ENCODE measurements at places on chromosomes 3 and 15.

GRCh38 chr3:127723011-127723567 lies 50.3 kb downstream of the ABTB1 start:
- DNase-seq = peak; percentile 25

GRCh38 chr3:56874269-56874668 lies 72.5 kb upstream of the ARHGEF3 start:
- DNase-seq = no peak

DNA sequence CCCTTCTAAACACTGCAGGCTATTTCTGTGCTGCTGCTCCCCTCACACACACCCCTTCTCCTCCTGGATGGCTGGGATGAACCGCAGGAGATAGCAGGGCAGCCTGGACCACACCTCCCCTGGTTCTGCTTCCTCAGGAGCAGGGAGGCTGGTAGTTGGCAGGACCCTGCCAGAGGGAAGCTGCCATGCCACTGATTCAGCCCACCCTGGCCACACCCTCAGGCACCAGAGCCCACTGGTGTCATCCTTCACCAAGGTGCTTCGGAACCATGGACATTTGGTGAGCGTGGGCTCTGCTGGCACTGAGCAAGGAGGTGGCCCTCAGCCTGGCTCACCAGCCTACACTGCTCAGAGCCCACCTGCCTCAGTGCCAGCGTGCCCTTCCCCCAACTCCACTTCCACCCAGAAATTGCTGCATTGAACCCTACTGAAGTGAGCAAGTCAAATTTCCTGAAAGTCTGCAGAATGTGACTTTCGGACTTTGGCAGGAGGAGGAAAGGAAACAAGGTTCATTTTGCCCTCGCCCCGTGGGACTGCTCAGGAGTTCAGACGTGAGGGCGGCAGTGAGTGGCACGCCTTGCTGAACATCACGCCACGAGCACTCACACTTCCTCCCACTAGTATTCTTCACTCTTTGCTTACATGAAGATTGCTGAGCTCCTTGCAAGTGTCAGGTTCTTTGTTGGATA lies 26.3 kb downstream of the BMF start:
- DNase-seq = no peak

DNA sequence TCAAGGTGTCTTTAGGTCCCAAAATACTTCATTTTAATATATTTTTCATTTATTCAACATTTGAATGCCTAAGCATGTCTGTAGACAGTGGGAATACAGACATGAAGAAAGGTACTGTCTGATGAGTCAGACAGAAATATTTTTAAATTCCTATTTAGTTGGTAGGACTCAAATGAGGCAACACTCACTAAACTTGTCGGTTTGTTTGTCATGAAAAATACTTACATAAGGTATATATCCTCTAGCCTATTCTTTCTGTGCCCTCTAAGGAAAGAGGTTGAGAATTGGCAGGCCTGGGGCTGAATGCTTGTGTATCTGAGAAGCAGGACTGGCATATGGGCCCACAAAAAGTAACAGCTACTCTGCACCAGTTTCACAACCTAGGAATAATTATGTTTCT lies 423.6 kb upstream of the MDFIC2 start:
- peak; percentile 26 for DNase-seq

DNA sequence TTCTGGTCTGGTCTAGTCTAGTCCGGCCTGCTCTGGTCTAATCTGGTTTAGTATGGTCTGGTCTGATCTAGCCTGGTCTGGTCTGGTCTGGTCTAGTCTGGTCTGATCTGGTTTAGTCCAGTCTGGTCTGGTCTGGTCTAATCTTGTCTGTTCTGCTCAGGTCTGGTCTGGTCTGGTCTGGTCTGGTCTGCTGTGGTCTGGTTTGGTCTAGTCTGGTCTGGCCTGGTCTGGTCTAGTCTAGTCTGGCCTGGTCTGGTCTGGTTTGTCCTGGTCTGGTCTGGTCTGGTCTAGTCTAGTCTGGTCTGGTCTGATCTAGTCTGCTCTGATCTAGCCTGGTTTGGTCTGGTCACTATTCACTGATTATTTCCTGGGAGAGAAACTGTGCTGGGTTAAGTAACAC lies 84.1 kb upstream of the PRR23E start:
- no peak for DNase-seq
